ENCODE measurements at places on chromosomes 16 and 17.

GRCh38 chr16:12390644-12391043, 413.0 kb downstream of the CPPED1 start:
- DNase-seq: no peak

GRCh38 chr17:61833536-61834193, 29.7 kb downstream of the BRIP1 start:
- no peak for DNase-seq

DNA sequence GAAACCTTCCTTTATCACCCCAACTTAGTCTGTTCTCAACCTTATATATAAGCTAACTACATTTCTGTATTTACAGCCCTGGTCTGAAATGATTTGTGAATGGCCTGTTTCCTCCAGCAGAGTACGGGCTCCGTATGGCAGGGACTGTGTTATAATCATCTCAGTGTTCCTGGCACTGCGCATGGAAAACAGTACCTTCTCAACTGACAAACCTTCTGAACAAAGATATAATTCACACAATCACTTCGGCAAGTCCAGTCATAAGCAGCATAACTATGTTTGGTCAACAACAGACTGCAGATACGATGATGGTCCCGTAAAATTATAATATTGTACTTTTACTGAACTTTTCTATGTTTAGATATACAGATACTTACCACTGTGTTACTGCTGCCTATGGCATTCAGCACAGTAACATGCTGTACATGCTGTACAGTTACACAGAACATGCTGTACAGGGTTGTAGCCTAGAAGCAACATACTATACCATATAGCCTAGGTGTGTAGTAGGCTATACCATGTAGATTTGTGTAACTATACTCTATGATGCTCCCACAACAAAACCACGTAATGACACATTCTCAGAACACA, 30.0 kb downstream of the ANKFY1 start:
- DNase-seq: no peak

DNA sequence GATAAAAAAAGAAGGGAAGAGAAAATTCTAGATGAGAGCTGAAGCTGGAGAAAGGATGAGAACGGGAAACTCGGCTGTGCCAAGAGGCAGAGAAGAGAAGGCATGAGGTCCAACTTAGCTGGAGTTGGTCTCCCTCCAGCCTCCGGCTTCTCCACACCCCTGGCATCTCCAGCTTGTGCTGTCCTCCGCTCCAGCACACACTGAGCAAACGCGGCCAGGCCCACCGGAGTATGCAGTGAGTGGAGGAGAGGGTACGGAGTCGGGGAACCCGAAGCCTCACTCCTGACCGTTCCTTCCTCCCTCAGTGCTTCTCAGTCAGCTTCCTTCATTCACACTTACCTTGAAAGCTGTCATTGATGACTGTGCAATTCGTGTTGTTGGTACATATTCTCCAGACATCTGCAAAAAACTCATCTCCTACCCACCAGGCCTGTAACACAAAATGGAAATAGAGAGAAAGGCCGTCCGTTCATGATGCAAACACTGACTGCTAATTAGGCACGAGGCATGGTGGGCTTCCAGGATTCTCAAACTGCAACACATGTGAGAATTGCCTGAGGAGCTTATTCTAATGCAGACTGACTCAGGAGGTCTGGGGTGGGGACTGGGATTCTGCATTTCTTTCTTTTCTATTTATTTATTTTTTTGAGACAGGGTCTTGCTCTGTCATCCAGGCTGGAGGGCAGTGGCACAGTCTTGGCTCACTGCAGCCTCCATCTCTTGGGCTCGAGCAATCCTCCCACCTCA, 37.0 kb downstream of the EMP2 start:
- DNase-seq: no peak

DNA sequence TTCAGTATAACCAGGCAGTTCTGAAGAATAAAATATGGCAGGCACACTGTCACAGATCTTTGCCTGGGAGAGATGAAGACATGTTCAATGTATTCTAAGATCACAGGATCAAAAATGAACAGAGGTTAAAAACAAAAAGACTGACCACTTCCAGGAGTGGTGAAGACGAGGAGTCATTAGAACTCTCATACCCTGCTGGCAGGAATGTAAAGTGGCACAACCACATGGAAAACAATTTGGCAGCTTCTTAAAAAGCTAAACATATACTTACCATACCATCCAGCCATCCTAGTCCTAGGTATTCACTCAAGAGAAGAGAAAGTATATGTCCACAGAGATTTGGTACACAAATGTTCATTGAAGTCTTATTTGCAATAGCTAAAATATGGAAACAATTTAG, 406.3 kb downstream of the NPIPA8 start:
- DNase-seq: no peak

- no peak for DNase-seq
Measured at GRCh38 chr17:29567304-29567553, 392 bp upstream of the ABHD15 start.

All from NCI-H510A treated with DMSO at 0.1 percent for 48 hours (cell line).